ENCODE measurements at places on chromosomes 6 and 20.

- DNase-seq, result no peak
These were observed 1.3 kb downstream of the LKAAEAR1 start for GRCh38 chr20:64082820-64083377.

GRCh38 chr6:14811775-14812428 is 434.0 kb upstream of the JARID2 start:
- DNase-seq, result no peak

GRCh38 chr20:44024820-44025580 is 110.3 kb downstream of the TOX2 start:
- DNase-seq, result peak; percentile 20

GRCh38 chr6:97059473-97059872 is 134.9 kb downstream of the KLHL32 start:
- DNase-seq, result no peak

DNA sequence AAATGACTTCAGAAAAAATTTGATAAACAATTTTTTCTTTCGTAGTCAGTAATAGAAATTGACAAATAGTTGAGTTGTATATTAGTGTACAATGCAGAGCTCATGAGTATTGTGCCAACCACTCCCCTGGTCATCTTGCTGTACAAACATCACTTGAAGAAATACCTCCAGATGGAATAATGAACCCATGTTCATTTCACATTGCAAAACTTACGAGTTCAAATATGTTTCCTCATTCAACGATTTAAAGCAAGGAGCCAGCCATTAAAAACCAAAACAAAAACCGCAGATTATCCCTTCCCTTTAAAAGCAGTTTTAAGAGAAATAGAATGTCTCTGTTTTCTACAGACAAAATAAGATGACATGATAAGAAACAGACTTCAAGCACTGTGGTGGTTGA is 62.5 kb downstream of the RALGAPA2 start:
- no peak for DNase-seq

GRCh38 chr6:43904311-43905123 is 134.5 kb downstream of the VEGFA start:
- DNase-seq, result no peak

All from suprapubic skin (tissue), 4 donors.